ENCODE measurements at places on chromosomes 4 and X.
A peak's percentile ranks its signal among the peaks of the same experiment; 100 is the strongest.

- peak; percentile 51 for DNase-seq
Measured at GRCh38 chr4:25015012-25015411, 15.7 kb downstream of the LGI2 start.

DNA sequence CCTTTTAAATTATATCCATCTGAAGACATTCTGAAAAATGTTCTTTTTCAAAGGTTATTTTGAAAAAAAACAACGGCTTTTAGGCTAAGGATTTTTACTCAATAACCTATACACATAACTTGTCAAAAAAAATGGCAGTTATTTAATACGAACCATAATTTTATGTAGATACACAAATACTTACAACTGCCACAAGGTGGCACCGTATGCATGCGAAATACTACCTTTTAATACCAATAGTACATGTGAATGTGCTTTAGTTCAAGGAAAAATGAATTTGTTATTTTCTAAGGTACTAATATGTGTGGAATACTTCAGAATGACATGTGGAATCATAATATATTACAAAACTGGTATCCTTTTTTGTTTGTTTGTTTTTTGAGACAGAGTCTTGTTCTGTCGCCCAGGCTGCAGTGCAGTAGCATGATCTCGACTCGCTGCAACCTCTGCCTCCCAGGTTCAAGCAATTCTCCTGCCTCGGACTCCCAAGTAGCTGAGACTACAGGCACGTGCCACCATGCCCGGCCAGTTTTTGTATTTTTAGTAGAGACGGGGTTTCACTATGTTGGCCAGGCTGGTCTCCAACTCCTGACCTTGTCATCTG lies 4.6 kb upstream of the MAD2L1 start:
- DNase-seq: peak; percentile 86

- DNase-seq: no peak
Measured at GRCh38 chr4:66330125-66330524, 659.8 kb upstream of the EPHA5 start.

DNA sequence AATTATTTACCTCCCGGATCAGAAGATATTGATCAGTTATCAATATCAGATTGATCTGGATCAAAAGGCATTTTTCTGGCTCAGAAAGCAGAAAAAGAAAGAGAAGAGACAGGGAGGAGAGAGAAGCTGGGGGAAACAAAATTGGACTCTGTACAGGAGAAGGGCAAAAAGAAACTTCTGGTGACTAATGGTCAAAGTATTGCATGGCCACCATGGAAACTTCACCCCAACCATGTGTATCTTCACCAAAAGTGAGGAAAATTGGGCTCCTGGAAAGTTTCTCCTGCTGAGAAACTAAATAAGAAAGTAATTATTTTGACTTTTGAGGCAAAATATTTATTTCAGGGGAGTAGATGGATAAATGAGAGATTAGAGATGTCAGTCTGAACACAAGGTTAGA lies 33.9 kb downstream of the RNF150 start:
- no peak for DNase-seq

DNA sequence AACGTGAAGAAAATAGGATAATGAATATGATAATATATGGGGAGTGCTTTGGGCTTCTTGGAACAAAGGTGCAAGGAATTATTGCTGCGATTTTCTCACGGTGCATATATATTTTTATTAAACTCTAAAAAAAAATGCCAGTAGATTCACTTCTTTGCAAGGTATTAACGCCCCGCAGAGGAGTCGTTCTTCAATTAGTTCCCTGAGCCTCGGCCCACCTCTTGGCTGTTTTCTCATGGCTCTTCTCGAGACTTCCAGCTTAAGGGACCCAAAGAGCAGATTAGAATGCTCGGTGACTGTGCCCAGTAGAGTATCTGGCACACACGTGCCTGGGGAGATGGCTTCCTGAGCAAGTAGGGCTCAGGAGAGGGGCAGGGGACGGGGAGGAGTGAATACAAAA lies 367.4 kb downstream of the MID1IP1 start:
- DNase-seq: no peak

Data from pons (tissue), 1 donor.